ENCODE measurements at places on chromosomes 2 and 18.

DNA sequence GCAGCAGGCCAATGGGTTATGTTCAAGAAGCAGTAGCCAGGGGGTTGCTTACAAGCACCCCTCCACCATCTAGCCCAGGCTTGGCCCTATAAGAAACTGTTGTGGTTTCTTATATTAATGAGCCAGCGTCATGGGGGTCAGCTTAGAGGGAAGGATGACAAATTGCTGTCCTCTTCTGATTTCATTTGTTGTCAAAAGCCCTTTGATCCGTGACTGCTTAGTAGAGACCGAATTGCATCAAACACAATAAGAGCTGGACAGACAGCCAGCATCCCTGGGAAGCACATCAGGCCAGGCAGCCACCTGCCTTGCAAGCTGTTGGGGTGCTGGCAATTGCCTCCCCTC is 206.6 kb upstream of the SETBP1 start:
- H3K4me3 ChIP-seq, result no peak overlapping the region
- H3K36me3 ChIP-seq, result no peaks in the 10 kb centered on the region
- DNase-seq, result no peak
- no peak overlapping the region for H3K27ac ChIP-seq

DNA sequence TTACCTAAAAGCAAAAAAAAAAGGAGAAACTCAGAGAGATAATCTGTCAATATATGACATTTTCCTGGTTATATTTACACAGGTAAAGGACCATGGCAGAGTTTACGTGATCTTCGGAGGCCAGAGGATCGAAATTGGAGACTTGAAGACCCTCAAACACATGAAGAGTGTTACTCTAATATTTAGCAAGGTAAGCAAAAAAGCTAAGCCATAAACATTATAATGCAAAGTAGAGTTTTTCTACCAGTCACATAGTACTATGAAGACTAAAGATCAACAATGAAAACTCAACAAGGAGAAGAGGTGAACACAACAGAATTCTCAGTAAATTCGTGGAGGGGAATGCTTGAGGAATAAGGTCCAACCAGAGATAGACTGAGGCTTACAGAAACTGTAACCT is 78.5 kb downstream of the L3MBTL4 start:
- H3K4me1 ChIP-seq, result no peaks in the 10 kb centered on the region
- H3K36me3 ChIP-seq, result no peaks in the 10 kb centered on the region
- no peaks in the 10 kb centered on the region for H3K27me3 ChIP-seq
- DNase-seq, result no peak
- no peak overlapping the region for H3K27ac ChIP-seq

DNA sequence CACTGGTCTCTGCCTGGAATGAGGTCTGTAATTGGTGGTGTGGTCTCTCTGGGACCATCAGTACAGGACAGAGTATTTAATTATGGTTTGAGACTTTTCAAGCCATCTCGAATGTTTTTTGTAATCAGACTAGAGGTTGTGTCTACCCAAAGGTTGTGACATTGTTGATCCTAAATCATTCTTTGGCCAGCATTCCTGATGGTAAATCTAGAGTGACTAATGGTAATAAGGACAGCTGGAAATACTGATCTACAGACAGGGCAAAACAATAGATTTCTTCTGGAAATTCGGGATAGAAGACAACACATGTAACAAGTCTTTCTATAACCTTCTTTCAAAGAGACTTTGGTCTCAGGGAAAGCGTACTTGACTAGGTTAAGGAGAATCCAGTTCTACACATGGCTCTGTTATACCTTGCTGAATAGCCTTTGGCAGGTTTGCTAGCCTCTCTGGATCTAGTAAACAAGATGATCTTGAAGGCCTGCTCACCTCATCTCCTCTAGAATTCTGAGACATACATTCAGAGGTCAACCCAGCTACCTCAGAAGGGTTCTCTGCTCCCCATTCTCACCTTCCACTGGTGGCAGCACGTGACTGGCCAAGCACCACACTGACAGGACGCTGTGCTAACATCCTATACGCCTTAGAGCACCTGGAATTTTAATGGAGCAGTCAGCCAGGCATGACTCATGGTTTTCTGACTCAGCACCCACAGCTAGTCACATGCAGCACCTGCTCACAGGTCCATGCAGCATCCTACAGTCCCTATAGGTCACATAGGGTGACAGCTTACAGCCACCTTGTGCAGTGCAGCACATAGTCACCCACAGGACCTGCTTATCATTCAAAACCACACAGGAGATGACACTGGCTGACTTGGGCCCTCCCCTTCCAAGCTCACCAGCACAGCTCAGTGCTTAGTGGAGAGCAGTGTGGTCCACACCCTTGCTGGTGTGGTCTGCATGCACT is 12.2 kb downstream of the PLB1 start:
- no peak overlapping the region for H3K4me3 ChIP-seq
- H3K4me1 ChIP-seq, result no peaks in the 10 kb centered on the region
- no peaks in the 10 kb centered on the region for H3K36me3 ChIP-seq
- H3K27ac ChIP-seq, result no peak overlapping the region
- H3K27me3 ChIP-seq, result no peaks in the 10 kb centered on the region

DNA sequence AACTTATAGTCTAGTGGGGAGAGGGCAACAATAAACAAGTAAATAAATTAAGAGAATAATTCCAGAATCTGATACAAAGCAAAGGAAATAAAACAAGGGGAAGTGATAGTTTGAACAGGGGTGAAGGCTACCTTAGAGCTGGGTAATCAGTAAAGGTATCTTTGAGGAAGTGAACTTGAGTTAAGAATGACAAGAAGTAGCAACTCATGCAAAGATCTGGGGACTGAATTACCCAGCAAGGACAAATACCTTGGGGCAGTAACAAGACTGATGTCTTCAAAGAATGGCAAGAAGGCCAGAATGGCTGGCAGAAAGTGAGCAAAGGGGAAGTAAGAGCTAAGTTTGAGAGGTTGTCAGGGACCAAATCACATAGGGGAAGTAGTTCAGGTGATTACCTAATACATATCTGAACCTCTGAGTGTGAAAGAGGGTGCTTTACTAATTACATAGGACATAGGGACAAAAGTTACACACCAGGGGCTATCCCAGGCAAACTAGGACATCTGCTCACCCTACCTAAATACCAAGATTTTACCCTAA is 244.6 kb upstream of the HNRNPA3 start:
- no peak for DNase-seq
- H3K4me3 ChIP-seq, result no peak overlapping the region
- no peak overlapping the region for H3K27ac ChIP-seq
- H3K27me3 ChIP-seq, result peaks cover 2% of the 10 kb centered on the region
- H3K36me3 ChIP-seq, result no peaks in the 10 kb centered on the region

DNA sequence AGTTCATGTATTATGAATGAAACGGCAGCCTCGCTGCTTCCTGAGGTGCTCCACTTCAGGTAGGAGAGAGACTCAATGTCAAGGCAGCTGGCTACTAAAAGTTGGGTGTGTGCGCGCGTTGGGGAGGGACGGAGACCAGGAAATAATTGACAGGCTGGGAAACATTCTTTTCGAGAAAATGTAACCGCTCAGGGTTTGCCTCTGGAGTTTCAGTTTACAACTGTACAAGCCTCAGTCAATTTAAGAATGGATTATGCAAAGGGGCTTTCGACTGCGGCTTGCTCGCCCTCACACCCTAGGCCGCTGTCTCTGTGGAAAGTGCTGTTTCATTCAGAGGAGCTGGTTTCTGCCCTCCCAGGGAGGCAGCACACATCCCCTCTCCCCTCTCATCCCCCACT is 4.4 kb upstream of the SPRED2 start:
- no peak for DNase-seq
- H3K36me3 ChIP-seq, result no peaks in the 10 kb centered on the region
- H3K4me3 ChIP-seq, result peak overlapping the region; percentile 81
- H3K4me1 ChIP-seq, result peaks cover 29% of the 10 kb centered on the region

- no peak overlapping the region for H3K4me3 ChIP-seq
- no peak overlapping the region for H3K27ac ChIP-seq
- H3K36me3 ChIP-seq, result no peaks in the 10 kb centered on the region
- peaks cover 6% of the 10 kb centered on the region for H3K4me1 ChIP-seq
Measured at GRCh38 chr18:58287353-58288274, 243.6 kb downstream of the NEDD4L start.

GRCh38 chr2:220224691-220225543 is 597.5 kb downstream of the SLC4A3 start:
- H3K27ac ChIP-seq, result no peak overlapping the region
- H3K27me3 ChIP-seq, result no peaks in the 10 kb centered on the region
- DNase-seq, result peak; percentile 67
- H3K36me3 ChIP-seq, result no peaks in the 10 kb centered on the region
- H3K4me3 ChIP-seq, result no peak overlapping the region
- peaks cover 4% of the 10 kb centered on the region for H3K4me1 ChIP-seq

DNA sequence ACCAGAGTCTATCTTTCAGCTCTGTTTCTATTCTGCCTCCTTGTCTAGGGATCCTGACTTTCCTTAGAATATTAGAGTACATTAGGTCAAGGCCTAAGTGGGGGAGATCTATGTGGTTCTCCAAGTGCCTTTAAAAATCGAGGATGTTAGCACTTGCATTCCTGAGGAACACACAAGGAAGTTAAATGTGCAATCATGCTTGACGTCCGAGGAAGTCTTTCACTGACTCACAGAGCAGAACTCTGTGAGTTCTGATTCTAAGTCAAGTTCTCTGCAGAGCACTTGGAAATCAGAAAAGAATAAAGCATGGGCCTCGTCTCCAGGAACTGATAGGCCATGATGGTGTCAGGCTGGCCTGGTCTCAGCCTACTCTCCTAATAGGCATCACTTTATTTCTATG is 17.2 kb downstream of the FHOD3 start:
- no peak for DNase-seq
- no peaks in the 10 kb centered on the region for H3K27me3 ChIP-seq
- peaks cover 3% of the 10 kb centered on the region for H3K36me3 ChIP-seq
- H3K4me1 ChIP-seq, result no peaks in the 10 kb centered on the region
- H3K27ac ChIP-seq, result no peak overlapping the region

- no peak overlapping the region for H3K27ac ChIP-seq
- DNase-seq, result no peak
- no peaks in the 10 kb centered on the region for H3K36me3 ChIP-seq
- no peak overlapping the region for H3K4me3 ChIP-seq
- H3K4me1 ChIP-seq, result no peaks in the 10 kb centered on the region
Measured at GRCh38 chr18:57869221-57869620, 66.1 kb upstream of the ATP8B1 start.

- H3K4me3 ChIP-seq, result no peak overlapping the region
- no peaks in the 10 kb centered on the region for H3K4me1 ChIP-seq
- H3K36me3 ChIP-seq, result no peaks in the 10 kb centered on the region
- no peak for DNase-seq
- H3K27me3 ChIP-seq, result no peaks in the 10 kb centered on the region
Measured at GRCh38 chr2:157227592-157227991, 29.9 kb upstream of the GALNT5 start.

DNA sequence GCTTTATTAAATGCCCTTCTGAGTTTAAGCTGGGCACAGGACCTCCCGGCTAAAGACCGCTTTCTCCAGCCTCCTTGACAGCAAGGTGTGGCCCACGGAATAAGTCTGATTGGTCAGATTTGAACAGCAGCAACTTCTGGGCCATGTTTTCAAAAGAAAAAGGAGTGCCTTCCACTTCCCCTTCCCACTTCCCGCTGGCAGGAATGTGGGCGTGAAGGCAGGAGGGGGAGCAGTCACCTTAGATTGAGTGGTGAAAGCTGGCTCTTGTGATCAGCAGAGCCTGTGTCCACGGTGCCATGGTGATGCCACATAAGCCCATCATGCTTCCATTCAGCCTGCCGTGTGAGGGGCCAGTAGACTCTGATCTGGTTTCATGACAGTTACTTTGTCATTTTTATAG is 136.6 kb upstream of the GLI2 start:
- no peaks in the 10 kb centered on the region for H3K36me3 ChIP-seq
- peaks cover 29% of the 10 kb centered on the region for H3K4me1 ChIP-seq
- H3K4me3 ChIP-seq, result no peak overlapping the region
- peaks cover 2% of the 10 kb centered on the region for H3K27me3 ChIP-seq
- no peak for DNase-seq

DNA sequence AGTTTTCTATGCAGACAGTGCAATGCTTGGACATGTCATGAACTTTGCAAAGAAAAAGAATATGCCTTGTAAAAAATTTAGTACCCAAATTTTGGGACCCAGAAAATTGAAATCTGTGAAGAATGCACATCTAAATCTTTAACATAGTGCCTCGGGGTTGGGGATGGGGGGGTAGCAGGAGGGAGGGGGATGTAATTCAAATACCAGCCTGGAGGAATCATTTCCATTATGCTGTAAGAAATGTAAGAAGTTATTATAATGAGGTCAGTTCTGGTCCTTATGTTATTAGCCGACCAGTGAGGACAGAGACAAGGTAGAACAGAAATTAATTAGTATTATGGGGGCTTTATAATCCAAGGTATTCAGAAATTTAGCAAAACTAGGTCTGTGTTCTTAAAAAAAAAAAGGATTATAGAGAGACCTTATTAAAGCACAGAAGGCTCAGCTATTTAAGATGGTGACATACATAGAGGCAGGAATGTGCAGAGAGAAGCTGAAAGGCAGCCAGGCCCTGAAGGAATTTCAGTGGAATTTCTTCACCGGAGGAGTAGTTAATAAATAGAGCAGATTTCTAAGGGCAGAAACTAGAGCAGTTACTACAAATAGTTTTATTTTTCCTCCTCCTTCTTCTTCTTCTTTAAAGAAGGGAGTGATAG is 89.0 kb upstream of the RBMS1 start:
- H3K27me3 ChIP-seq, result no peaks in the 10 kb centered on the region
- no peaks in the 10 kb centered on the region for H3K36me3 ChIP-seq
- DNase-seq, result no peak
- peaks cover 8% of the 10 kb centered on the region for H3K4me1 ChIP-seq
- peak overlapping the region; percentile 64 for H3K27ac ChIP-seq

DNA sequence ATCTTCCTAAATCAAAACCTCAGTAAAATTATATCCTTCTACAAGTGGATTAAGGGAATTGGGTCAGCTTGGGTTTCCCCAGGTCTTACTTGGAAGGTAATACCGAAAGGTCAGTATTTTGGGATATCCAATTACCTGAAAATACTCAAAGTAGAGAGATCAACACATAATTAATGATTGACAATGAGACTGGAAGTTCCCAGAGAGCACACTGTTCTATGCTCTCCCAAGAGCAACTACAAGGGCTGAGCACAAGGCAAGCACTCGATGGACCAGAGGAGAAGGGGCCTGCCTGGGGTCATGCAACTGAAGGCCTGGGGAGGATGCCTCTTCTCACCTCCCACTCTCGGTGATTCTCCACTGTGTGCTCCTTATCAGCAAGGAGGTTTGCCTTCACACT is 159.2 kb upstream of the ACAA2 start:
- H3K36me3 ChIP-seq, result no peaks in the 10 kb centered on the region
- no peak overlapping the region for H3K27ac ChIP-seq
- no peaks in the 10 kb centered on the region for H3K27me3 ChIP-seq
- H3K4me3 ChIP-seq, result no peak overlapping the region
- H3K4me1 ChIP-seq, result peaks cover 11% of the 10 kb centered on the region
